ENCODE measurements at places on chromosomes 2 and 18.

DNA sequence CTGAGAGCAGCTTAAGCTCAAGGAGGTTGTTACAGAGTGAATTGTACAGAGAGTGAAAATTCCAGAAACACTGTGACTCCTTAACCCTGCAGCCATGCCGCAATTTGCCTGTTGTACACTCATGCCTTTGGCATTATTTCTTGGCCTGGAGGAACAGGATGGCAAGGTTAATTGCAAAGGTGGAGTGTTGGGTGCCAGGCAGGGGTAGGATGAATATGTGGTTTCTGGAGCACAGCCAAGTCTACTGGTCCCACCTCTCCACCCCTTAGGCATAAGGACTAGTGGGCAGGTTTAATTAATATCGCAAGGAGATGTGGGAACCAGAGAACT lies 250.2 kb downstream of the LRRTM1 start:
- no peak for DNase-seq

DNA sequence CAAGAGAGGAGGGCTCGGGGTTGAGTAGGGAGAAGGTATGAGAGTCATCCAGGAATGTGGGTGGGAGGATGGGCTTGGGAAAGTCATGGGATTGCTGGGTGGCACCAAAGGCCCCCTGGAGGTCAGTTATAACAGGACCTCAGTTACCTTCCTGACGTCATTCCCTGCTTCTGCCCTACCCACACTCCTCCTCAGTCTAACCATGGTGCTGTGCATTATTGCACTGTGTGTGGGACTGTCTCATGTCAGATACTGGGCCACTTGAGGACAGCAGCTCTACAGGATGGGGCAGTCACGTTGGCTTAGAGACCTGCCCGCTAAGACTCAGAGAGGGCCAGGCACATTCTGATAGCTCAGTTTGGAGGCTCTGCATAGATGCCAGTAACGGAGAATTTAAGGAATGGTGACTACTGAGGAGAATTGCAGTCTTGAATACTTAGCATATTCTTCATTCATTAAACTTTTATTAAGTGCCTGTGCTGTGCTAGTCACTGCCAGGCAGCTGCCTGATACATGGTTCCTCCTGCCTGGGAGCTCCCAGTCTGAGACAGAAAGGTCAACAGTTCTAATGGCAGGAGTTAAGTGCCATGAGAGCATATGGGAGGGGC lies 90.5 kb downstream of the LAMA3 start:
- DNase-seq = no peak

- peak; percentile 78 for DNase-seq
Observed at GRCh38 chr2:176161825-176162626, 4.9 kb downstream of the HOXD3 start.

GRCh38 chr2:119111115-119111975 lies 47.2 kb downstream of the C1QL2 start:
- DNase-seq = no peak

DNA sequence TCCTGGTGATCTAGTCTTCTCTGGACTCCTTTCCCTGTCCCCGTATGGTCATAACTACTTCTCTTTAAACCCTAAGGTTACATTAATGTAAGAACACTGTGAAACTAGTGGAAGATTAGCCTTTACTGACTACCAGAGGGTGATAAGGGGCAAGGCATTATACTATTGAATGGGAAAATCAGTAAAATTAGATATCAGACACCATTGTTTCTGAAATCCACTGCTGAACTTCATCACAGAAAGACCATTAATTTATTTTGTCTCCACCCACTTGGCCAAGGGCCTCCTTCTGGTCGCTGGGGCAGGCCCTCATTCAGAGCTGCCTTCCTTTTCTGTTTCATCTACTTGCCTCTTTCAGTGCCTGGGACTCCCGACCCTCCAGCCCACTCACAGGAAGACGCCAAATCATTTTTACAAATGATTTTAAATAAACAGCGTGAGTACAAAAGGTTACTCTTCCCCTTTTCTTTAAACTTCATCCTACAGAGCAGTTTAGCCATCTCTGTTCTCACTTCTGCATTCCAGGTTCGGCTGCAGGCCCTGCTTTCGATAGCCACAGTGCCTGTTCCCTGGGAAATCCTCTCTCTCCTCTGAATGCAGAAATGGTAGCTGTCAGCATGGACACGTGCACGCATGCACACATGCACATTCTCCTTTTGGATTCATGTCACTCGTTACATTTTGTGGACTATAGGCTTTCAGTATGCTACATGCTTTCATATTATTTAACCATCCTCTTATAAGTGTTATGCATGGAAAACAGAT lies 70.3 kb upstream of the DOCK10 start:
- DNase-seq = no peak
